ENCODE measurements at places on chromosomes 13 and 19.

DNA sequence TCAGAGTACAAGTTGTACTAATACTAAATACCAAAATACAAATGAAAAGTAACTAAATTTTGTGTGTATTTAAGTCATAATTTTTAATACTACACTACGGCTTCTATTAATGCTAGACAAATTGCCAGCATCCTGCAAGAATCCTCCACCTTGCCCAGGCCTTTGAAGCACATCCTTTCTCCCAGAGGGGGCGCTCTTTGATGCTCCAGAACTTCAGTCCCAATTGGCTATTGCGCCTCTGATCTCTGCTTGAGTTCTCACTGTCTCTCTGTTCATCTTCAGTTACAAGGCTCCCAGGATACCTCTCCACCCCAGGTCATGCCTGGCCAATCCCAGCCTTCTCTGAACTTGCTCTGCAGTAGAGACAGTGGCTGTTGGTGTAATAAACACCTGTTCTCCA, 141.0 kb downstream of the DCLK1 start:
- no peak for DNase-seq

GRCh38 chr13:33730619-33731018, 87.3 kb upstream of the RFC3 start:
- DNase-seq = no peak

GRCh38 chr13:105389373-105389772, 1146.1 kb downstream of the EFNB2 start:
- DNase-seq = no peak

DNA sequence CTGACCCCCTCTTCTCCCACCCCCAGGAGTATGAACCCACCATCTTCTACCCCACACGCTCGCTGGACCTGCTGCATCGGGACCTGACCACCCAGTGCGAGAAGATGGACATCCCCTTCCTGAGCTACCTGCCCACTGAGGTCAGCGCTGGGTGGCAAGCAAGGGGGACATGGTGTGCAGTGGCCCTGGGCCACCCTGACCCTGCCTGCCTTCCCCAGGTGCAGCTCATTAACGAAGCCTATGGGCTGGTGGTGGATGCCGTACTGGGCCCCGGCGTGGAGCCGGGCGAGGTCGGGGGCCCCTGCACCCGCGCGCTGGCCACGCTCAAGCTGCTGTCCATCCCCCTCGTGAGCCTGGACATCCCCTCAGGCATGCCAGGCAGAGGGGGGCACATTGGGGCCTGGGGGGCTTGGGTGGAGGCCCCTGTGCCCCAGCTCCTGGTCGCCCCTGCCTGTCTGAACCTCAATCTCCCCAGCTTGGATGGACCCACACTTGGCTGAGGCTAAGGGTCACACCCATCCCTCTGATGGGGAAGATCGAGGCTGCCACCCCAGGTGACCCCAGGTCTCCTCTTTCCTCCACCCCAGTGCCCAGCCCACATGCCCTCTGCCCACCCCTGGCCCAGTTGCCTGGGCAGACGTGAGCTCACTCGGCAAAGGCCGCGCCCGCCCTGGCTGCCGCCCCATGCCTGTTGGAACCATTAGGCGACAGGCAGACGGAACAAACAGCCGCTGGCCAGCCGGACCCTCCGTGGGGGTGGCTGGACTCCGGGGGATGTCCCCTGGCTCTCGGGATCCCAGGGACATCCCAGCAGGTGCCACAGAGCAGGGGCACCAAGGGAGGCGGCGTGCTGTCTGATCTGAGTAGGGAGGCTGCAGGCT, 2.5 kb upstream of the CILP2 start:
- DNase-seq = no peak

GRCh38 chr19:7191946-7192691, 102.1 kb downstream of the INSR start:
- DNase-seq = no peak

- DNase-seq = no peak
These were observed 215.1 kb downstream of the RBM26 start for GRCh38 chr13:79190932-79191331.

GRCh38 chr19:19540064-19540714, 2.1 kb downstream of the CILP2 start:
- DNase-seq = no peak

GRCh38 chr19:17946965-17947784, 14.4 kb downstream of the CCDC124 start:
- no peak for DNase-seq

GRCh38 chr19:46610851-46611770, 10.0 kb downstream of the CALM3 start:
- DNase-seq = no peak

DNA sequence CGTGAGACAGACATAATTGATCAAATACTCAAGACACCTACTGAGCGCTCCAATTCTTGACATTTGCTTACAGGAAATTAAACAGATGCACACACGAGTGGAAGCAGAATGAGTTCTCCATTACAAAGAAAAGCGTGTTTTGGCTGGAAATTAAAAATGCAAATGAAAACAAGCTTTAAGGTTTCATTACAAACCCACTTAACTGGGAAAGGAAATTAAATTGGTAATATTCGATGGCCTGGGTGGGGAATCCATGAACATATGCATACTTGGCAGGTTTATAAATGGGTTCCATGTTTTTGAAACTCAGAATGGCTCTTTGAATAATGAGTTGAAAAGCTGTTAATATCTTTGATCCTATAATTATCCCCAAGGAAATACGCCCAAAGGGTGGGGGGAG, 178.0 kb downstream of the IER2 start:
- no peak for DNase-seq

GRCh38 chr13:79522583-79522982, 41.6 kb downstream of the NDFIP2 start:
- DNase-seq = no peak

DNA sequence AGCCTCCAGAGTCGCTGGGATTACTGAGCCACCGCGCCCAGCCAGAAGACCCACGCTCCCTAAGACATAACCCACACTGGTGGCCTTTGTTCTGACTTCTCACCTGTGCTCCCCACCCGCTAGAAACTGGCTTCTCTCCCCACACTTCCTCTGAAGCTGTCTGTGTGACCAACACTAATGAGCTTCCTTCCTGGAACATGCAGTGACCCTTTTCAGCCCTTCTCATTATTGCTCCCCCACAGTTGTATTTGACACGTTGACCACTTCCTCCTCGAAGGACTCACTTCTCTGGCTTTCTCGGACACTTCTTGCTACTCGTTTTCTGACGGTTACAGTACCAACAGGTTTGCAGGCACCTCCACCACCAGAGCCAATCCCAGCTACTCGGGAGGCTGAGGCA, 10.9 kb downstream of the NCR1 start:
- DNase-seq = no peak

Measured in amniotic stem cell (primary cell).